ENCODE measurements at places on chromosomes 12 and 14. TPM values are rescaled to one million over a fixed set of nuclear protein-coding genes. Genes with fewer than 3 reads are reported as not detected.

Gene LTBP2
- 0.91 TPM for total RNA-seq

Gene LRRC10
- not detected for total RNA-seq

DNA sequence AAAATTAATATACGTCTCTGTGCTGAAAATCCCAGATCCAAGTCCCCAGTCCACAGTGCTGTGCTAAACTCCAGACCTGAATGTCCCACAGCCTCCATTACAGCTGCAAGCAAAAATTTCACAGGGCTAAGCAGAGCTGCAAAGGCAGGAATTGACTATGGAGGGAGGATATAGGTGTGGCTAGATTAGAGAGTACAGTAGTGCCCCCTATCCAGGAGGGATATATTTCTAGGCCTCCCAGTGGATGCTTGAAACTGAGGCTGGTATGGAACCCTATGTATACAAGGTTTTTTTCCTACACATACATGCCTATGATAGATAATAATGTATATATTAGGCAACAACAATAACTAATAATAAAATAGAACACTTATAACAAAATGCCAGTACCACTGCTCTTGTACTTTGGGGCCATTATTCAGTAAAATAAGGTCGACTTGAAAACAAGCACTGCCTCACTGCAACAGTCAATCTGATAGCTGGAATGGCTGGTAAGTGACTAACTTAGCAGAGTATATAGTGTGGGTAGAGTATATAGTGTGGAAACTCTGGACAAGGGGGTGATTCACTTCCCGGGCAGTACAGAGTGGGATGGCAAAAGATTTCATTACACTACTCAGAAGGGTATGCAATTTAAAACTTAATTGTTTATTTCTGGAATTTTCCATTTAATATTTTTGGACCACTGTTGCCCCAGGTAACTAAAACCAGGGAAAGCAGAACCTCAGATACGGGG lies 82.7 kb downstream of the C14orf132 start:
- no peak for DNase-seq

DNA sequence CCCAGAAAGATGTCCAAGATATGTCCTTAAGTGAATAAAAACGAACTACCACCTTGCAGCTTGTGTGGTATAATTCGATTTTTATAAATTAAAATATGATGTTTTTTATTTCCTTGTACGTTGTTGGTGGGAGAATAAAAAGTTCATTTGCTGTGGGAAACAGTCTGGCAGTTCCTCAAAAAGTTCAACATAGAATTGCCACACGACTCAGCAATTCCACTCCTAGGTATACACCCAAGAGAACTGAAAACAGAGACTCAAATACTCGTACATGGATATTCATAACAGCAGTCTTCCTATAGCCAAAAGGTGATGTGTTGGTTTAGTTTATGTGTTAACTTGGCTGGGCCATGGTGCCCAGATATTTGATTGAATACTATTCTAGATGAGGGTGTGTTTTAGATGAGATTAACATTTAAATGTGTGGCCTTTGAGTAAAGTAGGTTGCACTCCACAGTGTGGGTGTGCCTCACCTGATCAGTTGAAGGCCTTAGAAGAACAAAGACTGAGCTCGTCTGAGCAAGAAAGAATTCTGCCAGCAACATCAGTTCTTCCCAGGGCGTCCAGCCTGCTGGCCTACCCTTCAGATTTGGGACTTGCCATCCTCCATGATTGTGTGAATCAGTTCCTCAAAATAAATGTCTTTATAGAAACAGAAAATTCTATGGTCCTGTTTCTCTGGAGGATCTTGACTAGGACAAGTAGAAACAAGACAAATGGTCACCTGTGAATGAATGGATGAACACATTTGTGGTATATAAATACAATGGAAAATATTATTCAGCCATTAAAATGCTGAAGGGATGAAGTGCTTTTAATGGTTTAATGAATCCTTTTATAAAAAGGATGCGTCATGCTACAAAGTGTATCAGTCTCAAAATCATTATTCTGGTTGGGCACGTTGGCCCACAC lies 5.1 kb upstream of the DENR start:
- no peak for DNase-seq

- DNase-seq, result no peak
Observed at GRCh38 chr12:55875704-55876467, 33.1 kb upstream of the MMP19 start.

DNA sequence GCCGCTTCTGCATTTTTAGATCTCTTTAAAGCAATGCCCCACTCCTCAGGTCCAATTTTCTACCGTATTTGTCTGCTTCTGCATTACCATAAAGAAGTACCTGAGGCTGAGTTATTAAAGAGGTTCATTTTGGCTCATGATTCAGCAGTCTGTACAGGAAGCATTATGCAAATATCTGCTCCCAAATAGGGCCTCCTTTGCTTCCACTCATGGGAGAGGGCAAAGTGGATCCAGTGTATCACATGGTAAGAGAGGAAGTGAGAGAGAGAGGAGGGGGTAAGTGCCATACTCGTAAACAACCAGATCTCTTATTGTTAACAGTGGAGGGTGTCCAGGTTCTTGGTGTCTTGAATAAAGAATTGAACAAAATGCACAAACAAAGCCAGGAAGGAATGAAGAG lies 316.1 kb upstream of the SEL1L start:
- DNase-seq, result no peak
